ENCODE measurements at places on chromosomes 12 and 14. TPM values are rescaled to one million over a fixed set of nuclear protein-coding genes. Genes with fewer than 3 reads are reported as not detected.

GRCh38 chr12:12079291-12079690, 8.6 kb downstream of the BCL2L14 start:
- no peak for DNase-seq
- no peaks in the 10 kb centered on the region for H3K27me3 ChIP-seq
- no peaks in the 10 kb centered on the region for H3K4me1 ChIP-seq
- H3K4me3 ChIP-seq = no peak overlapping the region
- no peak overlapping the region for H3K27ac ChIP-seq

- no peaks in the 10 kb centered on the region for H3K4me1 ChIP-seq
- H3K36me3 ChIP-seq = peaks cover 10% of the 10 kb centered on the region
- H3K4me3 ChIP-seq = no peak overlapping the region
- DNase-seq = no peak
- H3K27ac ChIP-seq = no peak overlapping the region
Measured at GRCh38 chr12:106073179-106073578, 65.6 kb downstream of the NUAK1 start.

KSR2 gene
- total RNA-seq = 0.02 TPM

RHEBL1 gene
- total RNA-seq = 0.93 TPM

MGP gene
- 1.3 TPM for total RNA-seq

- H3K4me3 ChIP-seq = no peak overlapping the region
- no peak overlapping the region for H3K27ac ChIP-seq
- H3K4me1 ChIP-seq = peaks cover 23% of the 10 kb centered on the region
- H3K36me3 ChIP-seq = peaks cover 3% of the 10 kb centered on the region
- peaks cover 100% of the 10 kb centered on the region for H3K27me3 ChIP-seq
- no peak for DNase-seq
Measured at GRCh38 chr14:28758885-28759652, 7.5 kb upstream of the FOXG1 start.

DNA sequence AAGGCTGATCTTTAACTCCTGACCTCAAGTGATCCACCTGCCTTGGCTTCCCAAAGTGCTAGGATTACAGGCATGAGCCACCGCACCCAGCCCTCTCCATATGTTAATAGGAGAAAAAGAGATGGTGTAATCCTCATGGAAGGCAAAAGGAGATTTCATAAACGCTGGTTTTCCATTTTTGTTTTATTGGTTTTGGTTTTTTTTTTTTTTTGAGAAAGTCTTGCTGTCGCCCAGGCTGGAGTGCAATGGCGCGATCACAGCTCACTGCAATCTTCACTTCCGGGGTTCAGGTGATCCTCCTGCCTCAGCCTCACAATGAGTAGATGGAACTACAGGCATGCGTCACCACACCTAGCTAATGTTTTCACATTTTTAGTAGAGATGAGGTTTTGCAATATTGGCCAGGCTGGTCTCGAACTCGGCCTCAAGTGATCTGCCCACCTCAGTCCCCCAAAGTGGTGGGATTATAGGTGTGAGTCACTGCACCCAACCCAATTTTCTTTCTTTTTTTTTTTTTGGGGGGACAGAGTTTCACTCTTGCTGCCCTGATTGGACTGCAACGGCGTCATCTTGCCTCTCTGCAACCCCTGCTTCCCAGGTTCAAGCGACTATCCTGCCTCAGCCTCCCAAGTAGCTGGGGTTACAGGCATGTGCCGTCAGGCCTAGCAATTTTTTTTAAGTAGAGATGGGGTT, 8.1 kb downstream of the PTGES3 start:
- H3K4me3 ChIP-seq = no peak overlapping the region
- H3K27ac ChIP-seq = no peak overlapping the region
- H3K27me3 ChIP-seq = no peaks in the 10 kb centered on the region
- H3K36me3 ChIP-seq = peaks cover 72% of the 10 kb centered on the region

DNA sequence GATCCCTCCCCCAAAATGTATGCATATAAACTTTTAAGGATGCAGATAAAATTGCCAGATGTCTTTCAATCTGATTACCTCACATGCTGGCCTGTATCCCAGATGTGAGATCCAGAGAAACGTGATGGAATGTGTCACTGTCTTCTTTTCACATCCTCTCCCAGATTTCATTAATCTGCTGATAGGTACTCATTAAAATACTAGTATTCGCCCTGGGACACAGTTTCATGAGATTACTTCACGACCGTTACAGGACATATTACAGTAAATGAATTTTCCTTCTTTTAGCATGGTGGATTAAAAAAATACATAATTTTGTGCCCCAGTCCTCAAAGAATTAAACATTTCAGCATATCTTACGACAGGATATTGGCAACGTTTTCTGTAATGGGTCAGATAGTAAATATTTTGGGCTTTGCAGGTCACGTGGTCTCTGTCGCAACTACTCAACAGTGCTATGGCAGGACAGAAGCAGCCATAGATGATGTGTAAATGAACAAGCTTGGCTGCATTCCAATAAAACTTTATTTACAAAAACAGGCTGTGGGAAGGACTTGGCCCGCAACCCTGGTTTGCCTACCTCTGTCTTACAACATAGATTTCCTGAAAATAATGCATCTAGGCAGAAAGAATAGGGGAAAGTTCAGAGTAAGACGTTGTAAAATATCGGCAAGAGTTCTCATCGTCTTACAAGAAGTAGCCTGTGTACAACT, 156.0 kb upstream of the DIO3 start:
- H3K27me3 ChIP-seq = peaks cover 15% of the 10 kb centered on the region
- peaks cover 7% of the 10 kb centered on the region for H3K36me3 ChIP-seq
- no peak overlapping the region for H3K27ac ChIP-seq
- peak; percentile 91 for DNase-seq
- no peak overlapping the region for H3K4me3 ChIP-seq

ZC2HC1C gene
- total RNA-seq = 1.3 TPM

DNA sequence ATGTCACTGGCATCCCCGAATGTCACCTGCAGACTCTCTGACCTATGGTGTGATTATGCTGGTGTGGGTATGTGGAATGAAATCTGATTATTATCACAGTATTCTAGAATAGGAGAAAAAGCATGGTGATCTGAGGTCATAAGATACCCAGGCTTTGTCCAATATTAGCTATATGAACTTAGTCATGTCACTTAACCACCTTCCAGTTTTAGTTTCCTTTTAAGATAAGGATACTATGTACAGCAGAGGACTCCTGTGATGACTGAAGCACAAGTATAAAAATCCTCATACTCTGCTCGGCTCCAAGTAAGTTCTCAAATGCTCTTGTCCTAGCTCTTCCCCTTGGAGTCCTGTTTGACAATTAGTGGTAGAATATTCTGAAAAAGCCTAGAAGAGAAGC, 2.8 kb downstream of the GNS start:
- peaks cover 11% of the 10 kb centered on the region for H3K36me3 ChIP-seq
- H3K27me3 ChIP-seq = no peaks in the 10 kb centered on the region
- peaks cover 10% of the 10 kb centered on the region for H3K4me1 ChIP-seq

DNA sequence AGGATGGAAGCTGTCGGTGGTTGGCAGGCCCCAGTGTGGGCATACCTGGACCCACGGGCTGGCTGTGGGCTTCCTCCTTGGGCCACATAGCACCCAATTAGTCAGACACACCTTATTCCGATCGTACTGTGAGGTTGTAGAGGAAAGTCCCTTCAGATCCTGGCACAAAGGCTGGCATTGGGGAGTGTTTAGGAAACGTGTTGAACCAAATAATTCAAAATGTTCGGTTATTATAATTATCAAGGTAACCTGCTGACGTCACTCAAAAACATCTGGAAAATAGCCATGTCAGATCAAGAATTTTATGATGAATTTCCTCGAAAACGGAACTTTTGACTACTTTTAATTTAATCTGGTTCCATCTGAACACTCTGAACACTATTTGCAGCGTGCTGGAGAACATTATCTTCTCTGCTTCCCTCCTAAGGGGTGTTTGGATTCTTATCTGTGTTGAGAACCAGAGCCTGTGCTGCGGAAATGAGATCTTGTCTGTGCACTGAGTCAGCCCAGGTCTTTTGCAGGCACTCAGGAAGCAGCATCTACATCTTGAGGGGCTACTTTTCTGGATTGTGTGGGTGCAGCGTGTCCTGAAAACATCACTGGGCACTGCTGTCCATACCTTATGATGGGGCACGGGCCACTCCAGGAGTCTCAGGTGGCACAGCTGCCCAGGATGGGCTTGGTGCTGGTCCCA, 100.3 kb downstream of the SLC25A47 start:
- no peak for DNase-seq
- H3K36me3 ChIP-seq = no peaks in the 10 kb centered on the region
- no peak overlapping the region for H3K4me3 ChIP-seq
- H3K27me3 ChIP-seq = no peaks in the 10 kb centered on the region
- H3K27ac ChIP-seq = no peak overlapping the region
- peaks cover 18% of the 10 kb centered on the region for H3K4me1 ChIP-seq

DNM1L gene
- 72.5 TPM for total RNA-seq

DNA sequence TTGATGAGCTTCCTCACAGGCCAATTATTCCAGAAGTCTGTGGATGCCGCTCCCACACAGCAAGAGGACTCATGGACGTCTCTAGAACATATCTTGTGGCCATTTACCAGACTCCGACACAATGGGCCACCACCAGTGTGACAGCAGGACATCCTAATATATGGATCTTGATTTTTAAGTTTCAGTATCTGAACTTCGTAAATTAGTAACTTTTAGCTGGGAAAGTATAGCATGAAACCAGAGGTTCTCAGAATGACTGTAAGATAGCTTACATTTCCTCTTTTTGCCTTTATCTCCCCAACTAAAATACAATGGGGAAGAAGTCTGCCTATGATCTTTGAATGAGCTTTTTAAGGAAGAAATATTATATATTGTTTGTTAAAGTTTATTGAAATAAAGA, 87.0 kb downstream of the DNAI7 start:
- H3K27me3 ChIP-seq = no peaks in the 10 kb centered on the region
- no peak for DNase-seq
- H3K36me3 ChIP-seq = no peaks in the 10 kb centered on the region
- no peaks in the 10 kb centered on the region for H3K4me1 ChIP-seq

GRCh38 chr12:78156751-78157150, 326.1 kb downstream of the NAV3 start:
- H3K27ac ChIP-seq = peak overlapping the region; percentile 92
- no peak for DNase-seq
- H3K36me3 ChIP-seq = no peaks in the 10 kb centered on the region
- no peaks in the 10 kb centered on the region for H3K27me3 ChIP-seq
- peaks cover 12% of the 10 kb centered on the region for H3K4me1 ChIP-seq

HOXC9 gene
- total RNA-seq = 5.2 TPM

DNA sequence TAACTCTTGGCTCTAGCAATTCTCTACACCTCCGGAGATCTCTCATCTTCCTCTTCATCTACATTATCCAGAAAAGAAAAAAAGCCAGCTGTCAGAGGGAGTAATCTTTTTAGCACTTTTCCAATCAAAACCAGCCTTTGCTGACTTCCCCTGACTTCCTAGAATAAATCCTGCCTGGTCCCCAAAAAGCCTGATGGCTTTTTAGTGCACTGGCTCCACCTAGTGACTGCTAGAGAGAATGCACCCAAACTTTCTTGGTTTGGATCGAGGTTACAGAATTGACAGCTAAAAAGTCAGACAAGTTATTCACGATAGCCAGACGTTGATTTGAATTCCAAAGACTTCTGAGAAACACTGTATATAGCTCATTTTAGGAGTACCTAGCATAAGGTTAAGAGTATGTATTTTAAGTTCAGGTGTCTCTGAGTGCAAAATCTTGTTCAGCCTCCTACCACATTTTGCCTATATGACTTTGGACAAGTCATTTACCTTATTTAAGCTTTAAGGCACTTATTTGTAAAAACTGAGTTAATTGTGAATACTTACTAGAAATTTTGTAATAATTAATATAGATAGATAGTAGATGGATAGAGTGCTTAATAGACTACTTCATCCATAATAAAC, 185.7 kb upstream of the GRIN2B start:
- no peaks in the 10 kb centered on the region for H3K4me1 ChIP-seq
- H3K36me3 ChIP-seq = no peaks in the 10 kb centered on the region
- no peak overlapping the region for H3K4me3 ChIP-seq
- peak; percentile 68 for DNase-seq
- H3K27me3 ChIP-seq = peaks cover 9% of the 10 kb centered on the region

DNA sequence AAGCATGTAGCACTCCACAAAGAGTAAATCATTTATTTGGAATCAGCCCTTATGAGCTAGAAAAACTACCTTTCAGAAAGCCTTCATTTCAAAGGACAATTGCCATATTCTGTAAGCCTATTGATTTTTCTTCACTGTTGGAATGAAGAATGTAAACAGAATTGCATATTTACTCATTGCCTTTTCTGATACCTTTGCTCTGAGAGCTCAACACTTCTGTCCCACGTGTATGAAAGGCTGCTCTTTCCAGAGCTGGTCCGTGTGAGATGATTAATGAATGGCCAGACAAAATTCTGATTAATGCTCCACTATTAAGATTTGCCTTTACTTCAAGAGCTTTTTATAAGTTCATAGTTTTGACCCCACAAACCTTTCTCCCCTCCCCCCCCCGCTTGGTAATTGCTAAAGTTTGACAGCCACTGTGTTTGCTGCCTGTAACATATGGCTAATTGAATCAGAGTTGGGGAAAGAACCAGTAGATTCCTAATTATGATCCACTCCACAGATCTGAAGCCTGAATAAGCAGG, 63.0 kb upstream of the PLEKHA5 start:
- DNase-seq = no peak
- no peaks in the 10 kb centered on the region for H3K4me1 ChIP-seq
- H3K27ac ChIP-seq = no peak overlapping the region
- no peaks in the 10 kb centered on the region for H3K27me3 ChIP-seq
- no peak overlapping the region for H3K4me3 ChIP-seq

GRCh38 chr14:24954037-24954699, 95.8 kb downstream of the STXBP6 start:
- no peaks in the 10 kb centered on the region for H3K36me3 ChIP-seq
- H3K27ac ChIP-seq = no peak overlapping the region
- DNase-seq = no peak
- H3K4me1 ChIP-seq = no peaks in the 10 kb centered on the region
- no peaks in the 10 kb centered on the region for H3K27me3 ChIP-seq

RNF10 gene
- total RNA-seq = 222 TPM

CLEC2A gene
- total RNA-seq = not detected

PIK3C2G gene
- total RNA-seq = 10.6 TPM

- peak within 1 kb of the TSS; percentile 91 for H3K4me3 ChIP-seq
- DNase-seq = peak; percentile 98
- no peaks in the 10 kb centered on the region for H3K27me3 ChIP-seq
- no peaks in the 10 kb centered on the region for H3K4me1 ChIP-seq
Measured at GRCh38 chr12:12356896-12357718, at the start of gene BORCS5. BORCS5 (plus strand) TSS chr12:12357078; CDS start chr12:12357452, 374 bp downstream.

DNA sequence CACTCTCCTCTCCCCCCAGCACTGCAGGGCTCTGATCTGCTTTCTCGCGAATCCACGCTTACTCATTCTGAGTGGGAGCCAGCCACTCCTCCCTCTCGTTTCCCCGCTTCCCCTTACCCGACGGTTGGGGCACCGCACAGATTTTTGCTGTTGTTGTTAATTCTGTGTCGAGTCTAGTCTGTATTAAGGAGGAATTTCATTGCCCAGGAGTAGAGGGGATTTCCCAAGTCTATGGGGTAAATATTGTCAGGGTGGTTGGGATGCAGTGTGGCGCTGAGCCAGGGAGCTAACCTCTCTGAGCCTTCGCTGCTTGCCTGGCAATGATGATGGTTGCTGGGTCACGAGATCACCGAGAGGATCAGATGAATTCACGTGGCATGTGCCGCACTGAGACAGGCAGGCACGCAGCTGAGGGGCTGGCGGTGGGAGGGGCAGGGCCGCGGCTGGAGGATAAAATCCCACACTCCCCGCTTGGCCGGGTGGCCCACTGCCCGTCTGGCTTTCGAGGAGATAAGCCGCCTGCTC, 18.5 kb downstream of the NCOR2 start:
- H3K27ac ChIP-seq = no peak overlapping the region
- H3K4me3 ChIP-seq = no peak overlapping the region
- peaks cover 14% of the 10 kb centered on the region for H3K4me1 ChIP-seq
- peaks cover 13% of the 10 kb centered on the region for H3K36me3 ChIP-seq
- no peak for DNase-seq
- H3K27me3 ChIP-seq = no peaks in the 10 kb centered on the region

KRT75 gene
- total RNA-seq = not detected

Measured in MCF 10A (cell line).